ENCODE measurements at places on chromosomes 2 and 18.

- no peak for DNase-seq
Observed at GRCh38 chr2:197800091-197800490, 4.3 kb upstream of the PLCL1 start.

- DNase-seq = no peak
Observed at GRCh38 chr2:227414846-227415245, 27.1 kb upstream of the SCYGR1 start.

GRCh38 chr2:166140475-166140874, 12.7 kb upstream of the SCN1A start:
- DNase-seq = no peak

DNA sequence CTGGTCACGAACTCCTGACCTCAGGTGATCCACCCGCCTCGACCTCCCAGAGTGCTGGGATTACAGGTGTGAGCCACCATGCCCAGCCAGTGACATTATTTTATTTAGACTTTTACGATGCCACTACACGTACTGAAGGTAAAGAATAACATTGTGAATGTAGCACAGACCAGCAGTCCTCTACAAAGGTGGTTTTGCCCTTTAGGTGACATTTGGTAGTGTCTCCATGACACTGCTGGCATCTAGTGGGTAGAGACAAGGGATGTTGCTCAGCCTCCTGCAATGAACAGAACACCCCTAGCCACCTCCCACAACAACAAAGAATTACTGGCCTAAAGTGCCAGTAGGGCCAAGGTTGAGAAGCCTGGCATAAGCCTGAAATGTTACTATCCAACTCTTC, 69.5 kb downstream of the MYOM1 start:
- DNase-seq = no peak

DNA sequence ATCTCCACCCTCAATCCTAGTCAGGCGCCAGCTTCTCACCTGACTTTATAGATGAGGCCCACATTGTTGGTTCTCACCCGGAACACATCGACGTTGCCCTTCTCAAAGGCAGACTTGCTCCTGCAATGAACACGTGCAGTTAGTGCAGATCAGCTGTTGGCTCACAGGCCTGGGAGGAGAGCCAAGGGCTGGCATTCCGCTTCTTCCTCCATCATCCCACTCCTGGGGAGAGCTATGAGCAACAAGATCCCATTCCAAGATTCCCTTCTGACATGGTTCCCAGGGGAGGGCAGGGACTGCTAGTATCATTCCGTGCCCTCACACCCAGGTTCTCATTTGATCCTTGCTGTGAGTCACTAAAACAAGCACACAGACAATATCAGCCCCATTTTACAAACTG, 15.1 kb downstream of the LOXHD1 start:
- no peak for DNase-seq

All from germinal center (tissue), 1 donor.